Uterine smooth muscle cell (primary cell): ENCODE measurements at places on chromosomes 5 and 9. TPM values are rescaled to one million over a fixed set of nuclear protein-coding genes. Genes with fewer than 3 reads are reported as not detected.

Gene NOL8
- total RNA-seq = 30.8 and 39.7 TPM in 2 replicates

Gene FOXD4L6
- total RNA-seq = 0.11 and 0.12 TPM in 2 replicates

Gene BAAT
- under 0.01 TPM in 2 replicates for total RNA-seq

Gene ABLIM3
- 15.8 and 19.6 TPM in 2 replicates for total RNA-seq

Gene SEC61B
- total RNA-seq = 78.6 and 97.9 TPM in 2 replicates

Gene PSAT1
- total RNA-seq = 79.4 and 176 TPM in 2 replicates

Gene HMCN2
- total RNA-seq = under 0.01 TPM in 2 replicates

Gene LTC4S
- total RNA-seq = 0.33 and 0.50 TPM in 2 replicates

Gene C7
- total RNA-seq = 0.12 TPM in 1 of 2 replicates, not detected in the other
